Cortex of kidney (tissue), 1 donor: ENCODE measurements at places on chromosomes 7 and 10.

DNA sequence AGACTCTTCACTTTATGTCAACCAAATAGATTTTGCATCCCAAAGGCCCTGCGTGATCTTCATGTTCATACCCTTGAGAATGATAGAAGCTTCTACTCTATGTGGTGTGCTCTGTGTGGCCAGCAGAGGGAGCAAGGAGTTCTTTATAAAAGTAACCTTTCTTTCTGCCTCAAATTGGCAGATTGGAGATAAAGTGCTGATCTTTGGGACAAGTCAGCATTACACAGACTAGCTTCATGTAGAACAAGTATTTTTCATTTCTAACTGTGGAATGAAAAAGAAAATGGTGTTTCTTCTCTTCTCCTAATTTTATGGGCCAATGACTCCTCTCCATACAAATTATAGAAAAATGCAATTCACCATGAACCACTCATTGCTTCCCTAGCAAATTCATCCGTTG lies 1214.1 kb downstream of the SORCS1 start:
- DNase-seq = no peak

DNA sequence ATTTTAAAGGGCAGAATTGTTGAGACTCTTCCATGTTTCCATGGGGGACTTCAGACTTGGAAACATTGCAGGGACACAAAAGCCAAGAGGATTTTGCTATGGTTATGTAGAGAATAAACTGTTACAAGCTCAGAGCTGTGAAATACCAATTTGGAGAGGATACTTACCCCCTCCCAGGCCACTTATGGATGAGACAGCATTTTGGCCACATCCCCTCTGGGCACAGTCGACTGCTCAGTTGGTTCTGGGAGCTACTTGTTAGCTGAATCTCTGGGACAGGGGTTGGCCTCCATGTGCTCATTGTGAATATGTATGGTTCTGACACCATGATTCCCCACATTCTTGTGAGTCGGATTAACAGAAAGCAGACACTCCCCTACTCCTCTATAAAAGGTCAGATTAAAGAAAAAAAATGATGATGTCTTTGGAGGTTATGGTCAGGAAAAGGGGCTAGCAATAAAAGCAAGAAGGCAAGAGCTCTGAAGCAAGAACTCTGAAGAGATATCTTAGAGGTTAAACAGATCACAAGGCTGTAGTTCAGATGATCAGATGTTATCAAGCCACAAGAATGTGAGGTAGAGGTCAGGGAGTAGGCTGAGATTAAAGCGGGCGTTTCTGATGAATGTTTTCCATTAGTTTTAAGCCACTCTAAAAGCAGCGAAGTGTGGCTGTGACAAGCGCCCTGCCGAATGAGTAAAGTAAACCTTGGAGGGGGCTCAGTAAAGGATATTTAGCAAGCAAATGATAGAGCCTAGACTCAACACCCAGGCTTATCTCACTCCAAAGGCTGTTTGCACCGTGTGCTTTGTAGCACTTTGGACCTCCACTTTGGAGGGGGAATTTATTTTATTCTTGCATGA lies 17.2 kb downstream of the STAMBPL1 start:
- no peak for DNase-seq

- no peak for DNase-seq
Measured at GRCh38 chr7:41107938-41108448, 594.9 kb downstream of the INHBA start.

DNA sequence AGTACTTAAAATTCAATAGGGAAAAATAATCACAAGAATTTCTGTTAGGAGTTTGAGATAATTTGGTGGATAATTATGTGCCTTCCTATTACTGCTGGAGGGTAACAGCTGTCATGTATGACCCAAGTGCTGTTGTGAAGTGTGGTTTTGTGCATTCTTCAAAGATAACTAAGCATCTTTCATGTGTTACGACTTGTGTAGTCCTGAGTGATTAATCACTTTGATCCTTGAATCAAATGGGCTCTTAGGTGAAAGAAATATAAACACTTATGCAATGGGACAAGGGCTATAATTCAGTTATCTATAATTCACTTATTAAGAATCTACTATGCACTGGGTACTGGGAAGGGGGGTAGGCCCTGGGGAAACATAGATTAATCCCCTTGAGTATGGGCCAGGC lies 89.0 kb downstream of the CH25H start:
- DNase-seq = no peak
